BJ (cell line): ENCODE measurements at places on chromosomes 11 and 22.

- DNase-seq: no peak
These were observed 15.0 kb downstream of the PRDM11 start for GRCh38 chr11:45161252-45162063.

- no peak for DNase-seq
These were observed 367.6 kb downstream of the TBC1D22A start for GRCh38 chr22:47129902-47130635.

- DNase-seq: no peak
These were observed 979 bp upstream of the MOGAT2 start for GRCh38 chr11:75716659-75717058.

GRCh38 chr11:122701143-122701542 lies 45.6 kb downstream of the UBASH3B start:
- no peak for DNase-seq

DNA sequence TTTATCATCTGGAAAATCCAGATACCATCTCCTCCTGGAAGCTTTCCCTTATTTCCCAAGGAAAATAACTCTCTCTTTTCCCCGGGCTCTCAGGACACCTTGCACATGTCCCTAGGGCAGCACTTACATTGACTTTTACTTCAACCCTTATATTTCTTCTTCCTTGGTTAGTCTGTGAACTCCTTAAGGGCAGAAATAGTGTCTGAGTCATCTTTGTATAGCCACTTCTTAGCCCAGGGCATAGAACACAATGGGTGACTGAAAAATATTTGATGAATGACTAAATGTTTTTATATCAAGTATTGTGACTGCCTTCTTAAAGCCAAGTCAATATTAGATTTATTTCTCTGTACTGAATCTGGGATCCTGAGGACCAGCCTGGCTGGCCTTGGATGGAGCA lies 45.4 kb upstream of the MYOD1 start:
- no peak for DNase-seq

GRCh38 chr11:45754741-45755140 lies 50.2 kb upstream of the SLC35C1 start:
- no peak for DNase-seq

DNA sequence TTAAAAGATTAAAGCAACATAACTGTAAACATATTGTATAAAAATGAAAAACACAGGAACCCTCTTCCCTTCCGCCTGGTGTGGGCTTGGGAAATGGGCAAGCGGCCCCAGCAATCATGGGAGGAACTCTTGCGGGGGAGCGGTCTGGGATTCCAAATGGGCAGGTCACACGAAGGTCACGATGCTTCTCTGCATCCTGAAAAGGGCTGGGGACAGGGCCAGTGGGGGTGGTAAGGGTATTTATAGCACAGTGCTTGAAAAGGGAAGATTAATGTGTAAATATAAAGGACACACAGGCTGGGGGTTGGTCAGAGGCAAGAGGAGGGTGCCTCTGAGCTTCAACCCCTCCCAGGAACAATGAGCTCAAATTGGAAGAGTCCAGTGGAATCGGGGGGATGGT lies 46.9 kb upstream of the OR4B1 start:
- no peak for DNase-seq

DNA sequence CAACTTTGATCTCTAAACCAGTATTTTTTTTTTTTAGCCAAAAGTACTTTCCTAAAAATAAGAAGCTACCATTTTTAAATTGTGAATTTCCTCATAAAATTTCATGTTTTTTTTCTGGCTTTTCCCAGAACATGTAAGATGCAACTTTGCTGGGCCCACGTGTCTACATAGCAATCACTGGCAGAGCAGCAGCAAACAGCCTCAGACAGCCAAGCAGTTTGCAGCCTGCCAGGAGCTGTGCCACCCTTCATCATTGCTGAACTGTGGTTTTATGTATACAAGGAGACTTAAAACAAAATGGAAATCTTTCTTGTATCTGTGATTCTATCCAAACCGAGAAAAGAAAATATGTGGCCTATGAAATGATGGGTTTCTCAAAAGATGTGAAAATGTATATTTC lies 110.2 kb downstream of the GRIA4 start:
- DNase-seq: no peak

GRCh38 chr11:8098361-8098760 lies 17.4 kb downstream of the TUB start:
- no peak for DNase-seq

DNA sequence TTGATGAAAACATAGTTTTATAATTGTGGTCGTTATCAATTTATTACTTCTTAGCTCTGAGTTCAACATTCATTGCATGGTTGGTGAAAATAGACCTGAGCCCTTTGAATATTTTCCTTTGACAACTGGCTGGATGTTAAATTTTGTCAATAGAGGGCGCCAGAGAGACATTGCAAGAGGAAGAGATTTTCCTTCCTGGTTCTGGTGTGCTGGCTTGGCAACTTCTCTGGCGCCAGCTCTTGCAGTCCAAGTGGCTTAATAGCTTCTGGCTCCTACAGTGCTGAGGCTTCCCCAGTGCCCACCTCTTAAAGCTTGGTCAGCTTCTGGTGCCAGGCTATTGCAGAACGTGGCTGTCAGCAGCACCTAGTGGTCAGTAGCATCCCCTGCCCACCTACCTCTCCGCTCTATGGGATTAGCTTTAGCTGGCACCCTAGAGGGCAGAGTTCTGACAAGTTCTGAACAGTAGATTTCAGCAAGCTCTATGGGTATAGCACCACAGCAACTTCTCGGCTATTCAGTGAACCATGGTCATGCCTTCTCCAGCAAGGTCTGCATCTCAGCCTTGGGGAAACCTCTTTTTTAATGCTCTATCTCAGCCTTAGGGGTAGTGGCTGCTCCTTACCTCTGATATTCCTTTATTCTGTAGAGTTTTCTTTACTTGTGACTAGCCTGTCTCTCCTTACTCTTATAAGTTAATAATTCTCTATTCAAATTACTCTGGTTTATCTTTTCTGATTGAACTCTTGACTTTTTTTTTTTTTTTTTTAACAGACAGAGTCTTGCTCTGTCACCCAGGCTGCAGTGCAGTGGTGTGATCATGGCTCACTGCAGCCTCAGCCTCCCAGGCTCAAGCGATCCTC lies 59.4 kb downstream of the ACER3 start:
- no peak for DNase-seq

- peak; percentile 81 for DNase-seq
These were observed at the start of gene MTCH2 for GRCh38 chr11:47642099-47642855. TSS of gene MTCH2 (minus strand) at chr11:47642559. CDS start at chr11:47642465, 94 bp downstream.

- no peak for DNase-seq
These were observed 5.4 kb upstream of the MAPK8IP2 start for GRCh38 chr22:50595189-50595588.

- DNase-seq: no peak
These were observed 59.0 kb upstream of the SHANK2 start for GRCh38 chr11:71311176-71311925.

DNA sequence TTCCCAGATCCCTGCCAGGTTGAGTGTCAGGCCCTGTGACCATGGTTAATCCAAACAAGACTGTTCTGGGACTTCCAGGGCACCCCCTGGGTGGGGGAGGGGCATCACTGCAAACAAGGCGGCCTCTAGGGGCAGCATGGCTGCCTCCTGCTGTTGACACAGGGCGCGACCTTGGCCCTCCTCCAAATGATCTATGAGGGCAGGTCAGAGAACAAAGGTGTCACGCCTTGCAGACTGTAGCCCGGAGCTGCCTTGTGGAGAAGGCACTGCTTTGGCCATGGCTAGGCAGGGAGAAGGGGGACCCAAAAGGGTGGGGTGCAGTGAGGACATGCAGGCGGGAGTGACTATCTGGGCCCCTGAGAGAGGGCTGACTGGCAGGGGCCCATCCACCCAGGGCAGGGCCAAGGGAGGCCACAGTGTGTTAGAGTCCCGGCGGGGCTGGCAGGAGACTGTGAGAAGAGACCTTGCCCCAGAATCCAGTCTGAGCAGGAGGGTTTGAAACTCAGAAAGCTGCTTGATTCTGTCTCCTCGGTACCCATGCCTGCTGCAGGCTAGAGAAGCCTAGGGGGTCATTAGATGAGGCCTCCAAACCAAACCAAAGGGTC lies 35.6 kb downstream of the KCNC1 start:
- no peak for DNase-seq
